ENCODE measurements at places on chromosomes 3 and 15.

DNA sequence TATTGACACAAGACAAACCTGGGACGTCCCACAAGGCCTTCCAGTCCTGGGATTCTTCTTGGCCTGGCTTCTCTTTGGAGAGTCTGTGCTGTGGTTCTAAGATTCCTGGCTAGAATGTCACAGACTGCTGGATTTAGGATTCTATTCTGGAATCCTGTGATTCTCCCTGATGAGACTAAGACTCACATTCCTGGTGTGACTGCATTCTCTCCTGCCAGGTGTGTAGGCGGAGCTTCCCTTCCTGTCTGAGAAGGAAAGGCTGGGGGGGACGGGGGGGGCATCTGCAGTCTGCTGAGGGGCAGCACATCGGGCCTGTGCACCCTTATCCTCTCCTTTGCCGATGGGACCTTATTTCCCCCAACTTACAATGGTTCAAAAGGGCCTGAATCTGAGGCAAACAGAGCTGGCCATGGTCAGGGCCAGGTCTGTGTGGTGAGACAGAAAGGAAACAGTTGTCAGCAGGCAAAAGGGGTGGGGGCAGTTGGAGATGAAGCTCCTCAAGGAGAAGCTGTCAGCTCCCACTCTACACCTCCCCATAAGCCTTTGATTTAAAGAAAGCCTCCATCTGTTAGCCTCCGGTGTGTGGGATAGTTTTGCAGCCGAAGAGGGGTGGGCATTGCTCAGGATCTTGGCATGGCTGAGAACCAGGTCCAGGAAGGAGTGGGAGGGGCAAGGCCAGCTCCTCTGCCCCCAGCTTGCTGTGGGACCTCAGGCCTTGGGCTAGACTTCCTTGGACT is 30.9 kb downstream of the VIPR1 start:
- no peak for DNase-seq

- no peak for DNase-seq
Observed at GRCh38 chr15:39344662-39345141, 236.2 kb upstream of the THBS1 start.

GRCh38 chr3:109819734-109820133 is 482.4 kb upstream of the DPPA4 start:
- DNase-seq = no peak

- no peak for DNase-seq
Observed at GRCh38 chr3:141360888-141361598, 7.3 kb upstream of the ZBTB38 start.

GRCh38 chr3:71380096-71380495 is 203.4 kb downstream of the FOXP1 start:
- no peak for DNase-seq

DNA sequence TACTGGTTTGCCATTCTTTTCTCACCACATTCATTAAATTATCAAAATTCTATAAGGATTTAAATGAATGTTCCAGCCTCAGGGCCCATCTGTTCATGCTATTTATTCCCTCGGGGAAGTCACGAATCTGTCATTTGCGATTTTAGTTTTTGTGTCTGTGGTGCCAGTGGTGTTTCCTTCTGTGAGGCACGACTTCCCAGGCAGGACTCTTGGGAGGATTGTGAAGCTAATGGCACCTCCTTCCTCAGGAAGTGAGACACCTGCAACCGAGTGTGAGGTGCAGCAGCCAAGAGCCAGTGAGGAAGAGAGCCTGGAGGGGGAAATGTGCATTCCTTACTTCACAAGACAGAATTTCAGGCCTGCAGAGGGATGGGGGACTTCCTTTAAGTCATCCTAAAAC is 24.1 kb downstream of the SV2B start:
- no peak for DNase-seq

DNA sequence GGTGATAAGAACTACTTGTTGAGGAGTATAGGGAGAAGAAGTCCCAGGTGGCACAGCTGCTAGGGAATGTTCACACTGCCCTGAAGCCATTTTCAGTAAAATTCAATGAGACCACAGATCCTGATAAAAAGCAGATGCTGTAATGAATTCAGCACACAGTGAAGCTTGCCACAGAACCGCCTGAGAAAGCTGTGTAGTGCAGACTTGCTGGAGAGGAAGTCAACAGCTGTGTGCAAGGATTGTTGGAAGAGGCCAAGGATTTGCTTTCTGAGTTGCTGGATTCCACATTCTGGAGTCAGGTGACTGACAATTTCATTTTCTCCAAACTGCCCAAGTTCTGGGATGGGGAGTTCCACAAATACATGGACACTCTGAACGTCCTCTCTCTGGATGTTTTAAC is 70.9 kb downstream of the ANP32A start:
- no peak for DNase-seq

DNA sequence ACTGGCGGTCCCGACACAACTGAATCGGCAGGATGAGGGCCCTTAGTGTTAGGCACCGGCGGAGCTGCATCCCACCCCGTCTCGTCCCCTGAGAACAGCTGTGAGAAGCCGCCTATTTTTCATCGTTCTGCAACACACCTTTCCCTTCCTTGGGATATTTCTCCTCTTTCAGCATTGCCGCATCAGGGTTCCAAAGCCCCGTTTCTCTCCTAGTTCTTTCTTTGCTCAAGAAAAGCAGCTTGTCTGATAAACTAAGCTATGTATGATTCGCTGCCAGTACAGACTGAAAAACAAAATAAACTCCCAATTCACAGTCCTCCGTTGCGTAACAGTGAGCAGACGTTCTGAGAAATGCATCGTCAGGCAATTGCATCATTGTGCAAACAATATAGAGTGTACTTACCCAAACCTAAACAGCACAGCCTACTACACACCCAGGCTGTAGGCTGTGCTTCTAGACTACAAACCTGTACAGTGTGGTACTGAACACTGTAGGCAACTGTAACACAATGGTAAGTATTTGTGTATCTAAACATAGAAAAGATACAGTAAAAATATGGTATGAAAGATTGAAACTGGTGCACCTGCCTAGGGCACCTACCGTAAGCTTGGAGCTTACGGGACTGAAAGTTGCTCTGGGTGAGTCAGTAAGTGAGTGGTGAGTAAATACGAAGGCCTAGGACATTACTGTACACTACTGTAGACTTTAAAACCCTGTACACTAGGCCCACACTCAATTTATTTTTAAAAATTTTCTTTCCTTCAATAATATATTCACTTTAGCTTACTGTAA is 8.9 kb upstream of the ADAMTS17 start:
- DNase-seq = no peak

DNA sequence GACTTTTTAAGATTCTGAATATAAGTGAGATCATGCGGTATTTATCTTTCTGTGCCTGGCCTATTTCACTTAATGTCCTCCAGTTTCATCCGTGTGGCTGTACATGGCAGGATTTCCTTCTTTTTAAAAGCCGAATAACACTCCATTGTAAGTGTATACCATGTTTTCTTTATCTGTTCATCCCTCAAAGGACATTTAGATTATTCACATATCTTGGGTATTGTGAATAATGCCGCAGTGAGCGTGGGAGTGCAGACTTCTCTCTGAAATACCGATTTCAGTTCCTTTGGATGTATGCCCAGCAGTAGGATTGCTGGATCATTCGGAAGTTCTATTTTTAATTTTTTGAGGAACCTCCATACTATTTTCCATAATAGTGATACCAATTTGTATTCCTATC is 136.1 kb downstream of the APBA2 start:
- no peak for DNase-seq

- DNase-seq = no peak
Observed at GRCh38 chr3:177810162-177810623, 612.9 kb upstream of the TBL1XR1 start.

DNA sequence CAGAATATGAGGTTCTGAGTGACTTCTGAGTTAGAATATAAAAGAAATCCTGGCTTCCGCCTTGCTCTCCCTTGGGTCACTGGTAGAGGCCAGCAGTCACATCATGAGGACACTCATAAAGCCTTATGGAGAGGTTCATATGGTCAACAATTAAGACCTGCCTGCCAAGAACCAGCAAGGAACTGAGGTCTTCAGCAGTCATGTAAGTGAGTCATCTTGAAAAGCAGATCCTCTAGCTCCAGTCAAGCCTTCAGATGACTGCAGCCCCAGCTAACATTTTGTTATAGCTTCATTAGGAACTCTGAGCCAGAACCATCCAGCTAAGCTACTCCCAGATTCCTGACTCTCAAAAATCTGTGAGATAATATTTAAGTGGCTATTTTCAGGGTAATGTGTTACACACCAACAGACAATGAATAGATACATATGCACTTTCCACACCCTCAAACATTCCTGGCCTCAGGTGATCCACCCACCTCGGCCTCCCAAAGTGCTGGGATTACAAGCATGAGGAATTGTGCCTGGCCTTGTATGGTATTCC is 447.2 kb downstream of the SHQ1 start:
- no peak for DNase-seq

- DNase-seq = no peak
Observed at GRCh38 chr15:38696790-38697495, 132.3 kb upstream of the RASGRP1 start.

DNA sequence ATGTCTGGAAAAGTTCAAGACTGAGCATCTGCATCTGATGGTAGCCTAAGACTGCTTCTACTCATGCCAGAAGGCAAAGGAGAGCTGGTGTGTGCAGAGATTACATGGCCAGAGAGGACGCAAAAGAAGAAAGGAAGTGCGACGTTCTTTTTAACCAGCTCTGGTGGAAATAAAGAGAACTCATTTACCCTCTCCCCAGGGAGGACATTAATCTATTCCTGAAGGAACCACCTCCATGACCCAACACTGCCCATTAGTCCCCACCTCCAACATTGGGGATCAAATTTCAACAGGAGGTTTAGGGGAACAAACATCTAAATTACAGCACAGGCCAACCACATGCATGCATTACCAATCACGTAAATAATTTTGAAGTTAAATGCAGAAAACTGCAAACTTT is 1.5 kb upstream of the NCK1 start:
- DNase-seq = no peak

DNA sequence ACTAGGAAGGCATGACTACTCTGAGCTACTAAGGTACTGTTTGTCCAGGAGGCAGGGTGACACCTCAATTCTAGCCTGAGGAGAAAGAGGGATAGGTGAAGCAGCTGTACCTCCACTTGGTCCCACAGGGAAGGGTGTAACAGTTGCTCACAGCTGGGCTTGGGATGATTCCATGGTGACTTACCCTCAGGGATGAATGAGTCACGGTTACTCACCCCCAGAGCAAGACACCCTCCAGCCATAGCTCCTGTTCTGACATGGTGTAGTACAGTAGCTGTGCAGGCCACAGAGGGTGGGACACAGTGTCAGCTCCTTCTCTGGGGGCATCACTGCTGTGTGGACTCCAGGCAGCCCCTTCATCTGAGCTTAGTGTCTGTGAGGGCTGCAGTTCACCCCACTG is 868.6 kb upstream of the SEMA6D start:
- DNase-seq = no peak

- peak; percentile 54 for DNase-seq
Observed at GRCh38 chr3:186705882-186706780, 11.0 kb upstream of the KNG1 start.

DNA sequence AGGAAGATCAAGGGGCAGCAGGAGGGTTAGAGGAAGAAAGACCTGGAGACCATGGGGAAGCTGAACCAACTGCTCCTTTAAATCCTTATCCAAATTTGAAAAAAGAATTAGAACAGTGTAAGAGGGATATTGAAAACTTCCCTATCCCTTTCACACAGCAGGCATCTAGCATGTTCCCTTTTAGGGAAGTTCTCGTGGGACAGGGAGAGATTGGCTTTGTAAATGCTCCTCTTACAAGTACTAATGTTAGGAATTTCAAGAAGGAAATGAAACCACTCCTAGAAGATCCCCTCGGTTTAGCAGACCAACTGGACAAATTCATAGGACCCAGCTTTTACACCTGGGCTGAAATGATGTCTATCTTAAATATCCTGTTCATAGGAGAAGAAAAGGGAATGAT is 41.5 kb downstream of the PPCDC start:
- DNase-seq = no peak

DNA sequence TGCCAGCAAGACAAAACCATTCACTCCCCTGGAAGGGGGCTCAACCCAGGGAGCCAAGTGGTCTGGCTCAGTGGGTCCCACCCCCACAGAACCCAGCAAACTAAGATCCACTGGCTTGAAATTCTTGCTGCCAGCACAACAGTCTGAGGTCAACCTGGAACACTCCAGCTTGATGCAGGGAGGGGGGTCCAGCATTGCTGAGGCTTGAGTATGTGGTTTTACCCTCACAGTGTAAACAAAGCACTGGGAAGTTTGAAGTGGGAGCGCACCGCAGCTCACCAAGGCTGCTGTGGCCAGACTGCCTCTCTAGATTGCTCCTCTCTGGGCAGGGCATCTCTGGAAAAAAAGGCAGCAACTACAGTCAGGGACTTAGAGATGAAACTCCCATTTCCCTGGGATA is 81.7 kb downstream of the MSL2 start:
- DNase-seq = no peak

GRCh38 chr15:97406841-97407240 is 553.7 kb upstream of the ARRDC4 start:
- no peak for DNase-seq

GRCh38 chr15:101288905-101289513 is 6.0 kb downstream of the SNRPA1 start:
- DNase-seq = no peak

DNA sequence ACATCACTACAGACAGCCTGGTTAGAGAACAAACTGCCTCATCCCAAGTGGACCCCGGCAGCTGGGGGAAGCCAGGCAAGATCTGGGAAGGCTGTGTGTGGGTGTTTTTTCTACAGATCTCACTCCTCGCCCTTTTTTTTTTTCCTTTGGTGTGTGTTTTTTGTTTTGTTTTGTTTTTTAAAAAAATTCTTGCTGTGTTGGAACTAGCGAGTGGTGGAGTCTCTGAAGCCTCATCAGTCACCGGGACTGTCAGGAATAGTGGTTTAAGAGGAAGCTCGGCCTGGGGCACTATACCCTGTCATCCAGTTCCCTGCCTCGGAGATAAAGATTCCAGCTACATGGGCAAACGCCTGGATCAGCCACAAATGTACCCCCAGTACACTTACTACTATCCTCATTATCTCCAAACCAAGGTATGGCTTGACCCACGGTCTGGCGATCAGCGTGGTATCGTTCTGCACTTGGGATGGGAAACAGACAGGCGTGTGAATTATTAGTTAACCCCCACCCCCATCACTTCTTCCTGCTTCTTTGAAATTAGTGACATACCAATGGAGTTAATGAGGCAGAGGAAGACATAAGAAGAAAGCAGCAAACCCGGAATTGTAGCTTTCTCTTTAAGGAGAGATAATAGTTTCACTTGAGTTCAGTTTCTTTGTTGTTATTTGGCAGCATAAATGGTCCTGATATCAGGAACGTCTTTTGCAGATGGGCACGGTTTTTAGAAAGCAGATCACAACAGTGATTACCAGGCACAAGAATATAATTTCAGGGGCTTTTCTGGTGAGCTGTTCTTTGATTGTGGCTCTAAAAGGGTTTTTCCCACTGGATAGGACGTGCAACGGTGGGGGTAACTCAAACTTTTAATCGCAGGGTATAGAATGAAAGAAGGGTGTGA is 722 bp downstream of the RBMS3 start:
- DNase-seq = no peak

GRCh38 chr3:77247061-77247460 is 207.2 kb downstream of the ROBO2 start:
- no peak for DNase-seq

- DNase-seq = no peak
Observed at GRCh38 chr3:2517500-2518172, 419.0 kb downstream of the CNTN4 start.
